ENCODE measurements at places on chromosomes 12 and 14. TPM values are rescaled to one million over a fixed set of nuclear protein-coding genes. Genes with fewer than 3 reads are reported as not detected.
A peak's percentile ranks its signal among the peaks of the same experiment; 100 is the strongest.

DNA sequence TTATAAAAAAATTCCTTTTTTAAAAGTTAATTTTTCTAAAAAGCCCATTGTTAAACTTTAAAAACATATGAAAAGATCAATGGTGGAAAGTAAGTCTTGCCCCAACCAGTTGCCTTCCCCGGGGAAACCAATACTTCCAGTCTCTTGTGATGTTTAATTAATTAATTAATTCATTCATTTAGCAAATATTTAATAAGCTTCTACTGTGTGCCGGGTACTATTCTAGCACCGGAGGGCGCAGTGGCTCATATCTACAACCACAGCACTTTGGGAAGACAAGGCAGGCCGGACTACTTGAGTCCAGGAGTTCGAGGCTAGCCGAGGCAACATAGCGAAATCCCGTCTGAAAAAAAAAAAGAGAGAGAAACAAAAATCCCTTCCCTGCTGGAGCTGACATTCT lies 87.4 kb downstream of the HECTD4 start:
- H3K4me1 ChIP-seq: no peaks in the 10 kb centered on the region
- H3K27me3 ChIP-seq: no peaks in the 10 kb centered on the region
- H3K36me3 ChIP-seq: peaks cover 13% of the 10 kb centered on the region
- no peak overlapping the region for H3K27ac ChIP-seq
- H3K4me3 ChIP-seq: no peak overlapping the region

DNA sequence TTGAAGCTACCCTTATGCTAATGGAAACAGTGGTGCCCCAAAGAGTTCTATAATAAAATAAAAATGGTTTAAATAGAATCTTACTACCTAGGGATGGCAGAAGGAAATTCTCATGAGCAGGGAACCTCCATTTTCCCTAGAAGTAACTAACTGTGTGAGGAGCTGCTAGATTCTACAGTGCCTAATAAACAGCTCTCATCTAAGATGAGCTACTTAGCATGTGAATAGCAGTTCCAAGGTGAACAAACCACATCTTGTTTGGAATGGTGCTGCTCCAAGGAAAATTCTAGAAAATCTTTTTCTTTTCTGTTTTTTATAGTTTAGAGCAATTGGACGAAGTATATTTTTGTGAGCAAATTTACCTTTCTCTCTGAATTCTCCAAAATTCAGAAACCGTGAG lies 1015.3 kb upstream of the NOVA1 start:
- H3K27me3 ChIP-seq: no peaks in the 10 kb centered on the region
- DNase-seq: no peak
- H3K4me3 ChIP-seq: no peak overlapping the region
- H3K36me3 ChIP-seq: no peaks in the 10 kb centered on the region
- H3K27ac ChIP-seq: no peak overlapping the region

- DNase-seq: no peak
- H3K27me3 ChIP-seq: no peaks in the 10 kb centered on the region
- H3K36me3 ChIP-seq: no peaks in the 10 kb centered on the region
- no peaks in the 10 kb centered on the region for H3K4me1 ChIP-seq
Measured at GRCh38 chr14:96122496-96122895, 82.1 kb upstream of the BDKRB2 start.

- DNase-seq: no peak
- no peak overlapping the region for H3K27ac ChIP-seq
- H3K4me1 ChIP-seq: no peaks in the 10 kb centered on the region
- H3K4me3 ChIP-seq: no peak overlapping the region
Measured at GRCh38 chr12:39297891-39298290, 145.0 kb downstream of the KIF21A start.

DNA sequence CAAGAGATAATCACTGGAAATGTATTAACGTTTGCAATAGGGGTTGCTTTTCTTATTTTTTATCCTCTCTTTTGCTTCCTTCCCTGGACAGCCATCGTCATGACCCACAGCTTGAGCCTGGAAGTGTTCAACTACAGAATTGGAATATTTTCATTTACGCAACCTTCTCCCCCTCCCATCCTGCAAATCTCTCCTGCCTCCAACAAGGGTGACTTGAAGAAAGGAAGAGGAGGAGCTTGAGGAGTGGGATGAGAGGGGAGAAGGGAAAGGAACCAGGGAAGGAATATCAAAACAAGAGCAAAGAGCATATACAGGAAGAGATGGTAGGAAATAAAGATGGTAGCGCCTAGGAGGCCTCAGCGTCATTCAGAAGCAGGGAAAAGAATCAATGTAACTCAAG lies 1.6 kb upstream of the MANSC4 start:
- H3K27me3 ChIP-seq: no peaks in the 10 kb centered on the region
- no peak for DNase-seq
- H3K27ac ChIP-seq: peak overlapping the region; percentile 98

- DNase-seq: no peak
- no peaks in the 10 kb centered on the region for H3K36me3 ChIP-seq
- no peaks in the 10 kb centered on the region for H3K27me3 ChIP-seq
- H3K27ac ChIP-seq: no peak overlapping the region
Measured at GRCh38 chr14:98345161-98345560, 926.8 kb downstream of the BCL11B start.

DNA sequence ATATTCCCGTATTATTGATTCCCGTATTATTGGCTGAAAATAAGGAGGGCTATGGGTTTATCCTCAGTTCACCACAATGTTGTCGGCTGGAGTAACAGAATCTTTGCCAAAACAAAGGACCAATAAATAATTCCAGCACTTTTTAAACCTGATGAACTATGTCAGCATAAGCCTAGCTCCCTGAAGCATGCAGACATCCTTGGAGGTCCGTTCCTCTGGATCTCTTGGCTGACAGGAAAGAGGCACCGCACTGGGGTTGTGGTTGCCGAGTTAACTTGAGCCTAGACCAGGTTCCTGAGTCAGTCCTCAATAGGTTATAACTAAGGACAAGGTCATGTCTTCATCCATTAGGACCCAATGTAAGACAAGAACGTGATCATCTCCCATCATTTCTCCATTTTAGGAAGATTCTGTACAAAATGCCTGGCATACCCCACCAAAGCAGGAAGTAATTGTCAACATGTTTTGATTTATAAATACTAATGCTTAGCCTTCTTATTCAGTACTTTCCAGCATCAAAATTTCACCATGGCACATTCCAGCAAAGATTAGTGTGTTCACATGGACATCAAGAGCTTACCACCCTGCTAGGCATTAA lies 36.6 kb downstream of the NID2 start:
- H3K27ac ChIP-seq: no peak overlapping the region
- no peak overlapping the region for H3K4me3 ChIP-seq
- H3K4me1 ChIP-seq: peaks cover 21% of the 10 kb centered on the region
- DNase-seq: no peak
- H3K27me3 ChIP-seq: no peaks in the 10 kb centered on the region

- no peak overlapping the region for H3K27ac ChIP-seq
Measured at GRCh38 chr12:106625976-106626375, 43.2 kb downstream of the RFX4 start.

DNA sequence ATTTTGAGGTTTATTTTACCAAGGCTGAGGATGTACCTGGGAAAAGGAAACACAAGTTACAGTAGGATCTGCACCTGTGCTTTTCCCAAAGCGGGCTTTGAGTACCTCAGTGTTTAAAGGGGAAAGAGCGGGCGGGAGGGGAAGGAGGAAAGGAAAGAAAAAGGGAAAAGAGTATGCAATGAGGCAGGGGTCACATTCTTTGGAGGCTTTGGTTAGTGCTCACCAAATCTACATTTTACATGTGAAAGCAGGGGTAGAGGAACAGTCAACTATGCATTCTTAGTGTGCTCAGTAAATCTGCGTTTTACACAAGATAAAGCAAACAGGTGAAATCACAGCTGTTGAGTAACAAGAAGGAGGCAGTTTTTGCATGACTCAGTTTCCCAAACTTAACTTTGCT lies 242.2 kb downstream of the TMEM132C start:
- H3K4me1 ChIP-seq: no peaks in the 10 kb centered on the region
- no peaks in the 10 kb centered on the region for H3K27me3 ChIP-seq
- no peak for DNase-seq
- no peak overlapping the region for H3K4me3 ChIP-seq
- H3K27ac ChIP-seq: no peak overlapping the region

- H3K36me3 ChIP-seq: peaks cover 7% of the 10 kb centered on the region
- no peak overlapping the region for H3K4me3 ChIP-seq
- no peaks in the 10 kb centered on the region for H3K4me1 ChIP-seq
- no peak overlapping the region for H3K27ac ChIP-seq
Measured at GRCh38 chr12:54521293-54522060, 23.9 kb downstream of the NCKAP1L start.

DNA sequence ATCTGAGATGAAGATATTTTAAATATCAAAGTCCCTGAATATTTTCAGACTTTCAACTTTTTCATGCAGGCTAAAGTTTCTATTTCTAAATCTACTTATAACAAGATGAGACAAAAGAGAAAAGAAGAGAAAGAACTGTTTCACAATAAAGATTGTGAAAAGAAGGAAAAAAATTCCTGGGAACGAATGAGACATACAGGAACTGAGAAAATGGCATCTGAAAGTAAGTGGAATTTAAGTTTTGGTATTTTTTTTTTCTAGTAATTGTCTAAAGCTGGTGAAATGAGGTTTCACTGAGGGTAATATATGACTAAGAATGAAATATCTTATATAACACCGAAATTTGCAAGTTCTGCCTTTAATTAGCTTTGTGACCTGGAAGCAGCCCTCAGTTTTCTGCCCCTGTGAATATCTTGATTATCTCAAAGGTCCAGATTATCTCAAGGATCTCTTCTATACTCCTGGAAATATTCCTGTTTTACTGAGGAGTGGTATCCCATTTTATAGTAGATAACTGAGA lies 55.7 kb upstream of the PRPF39 start:
- H3K36me3 ChIP-seq: peaks cover 8% of the 10 kb centered on the region

GRCh38 chr12:84692071-84692470 lies 220.5 kb downstream of the SLC6A15 start:
- H3K4me1 ChIP-seq: no peaks in the 10 kb centered on the region
- no peaks in the 10 kb centered on the region for H3K36me3 ChIP-seq
- no peak overlapping the region for H3K4me3 ChIP-seq
- no peak for DNase-seq
- H3K27me3 ChIP-seq: no peaks in the 10 kb centered on the region

DNA sequence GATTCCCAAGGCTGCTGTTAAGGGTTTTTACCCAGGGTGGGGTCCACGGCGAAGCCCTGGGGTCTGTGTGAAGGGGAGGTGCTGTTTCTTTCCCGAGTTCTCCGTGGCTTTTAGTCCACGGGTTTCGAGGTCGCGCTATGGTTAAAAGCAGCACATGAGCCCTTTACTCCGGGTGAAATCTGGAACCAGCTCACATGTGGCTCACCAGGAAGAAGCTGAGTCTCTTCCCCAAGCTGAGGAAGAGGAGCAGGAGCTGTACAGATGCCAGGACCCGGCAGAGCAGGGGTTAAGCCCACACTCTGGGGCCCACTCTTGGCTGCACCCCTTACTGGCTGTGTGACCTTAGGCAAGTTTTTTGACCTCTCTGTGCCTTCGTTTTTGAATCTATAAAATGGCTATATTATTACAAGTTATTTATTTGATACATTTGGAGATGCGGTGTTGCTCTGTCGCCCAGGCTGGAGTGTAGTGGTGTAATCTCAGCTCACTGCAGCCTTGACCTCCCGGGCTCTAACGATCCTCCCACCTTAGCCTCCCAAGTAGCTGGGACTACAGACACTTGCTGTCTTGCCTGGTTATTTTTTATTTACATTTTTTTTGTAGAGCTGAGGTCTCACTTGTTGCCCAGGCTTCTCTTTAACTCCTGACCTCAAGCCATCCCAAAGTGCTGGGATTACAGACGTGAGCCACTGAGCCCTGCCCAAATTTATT lies 266.3 kb downstream of the AACS start:
- H3K36me3 ChIP-seq: no peaks in the 10 kb centered on the region
- peaks cover 36% of the 10 kb centered on the region for H3K27me3 ChIP-seq
- H3K4me3 ChIP-seq: peak overlapping the region; percentile 43
- no peak for DNase-seq

GRCh38 chr14:61217516-61217915 lies 63.6 kb downstream of the TMEM30B start:
- no peaks in the 10 kb centered on the region for H3K36me3 ChIP-seq
- H3K27ac ChIP-seq: no peak overlapping the region
- H3K4me1 ChIP-seq: no peaks in the 10 kb centered on the region
- H3K27me3 ChIP-seq: no peaks in the 10 kb centered on the region
- DNase-seq: no peak

DNA sequence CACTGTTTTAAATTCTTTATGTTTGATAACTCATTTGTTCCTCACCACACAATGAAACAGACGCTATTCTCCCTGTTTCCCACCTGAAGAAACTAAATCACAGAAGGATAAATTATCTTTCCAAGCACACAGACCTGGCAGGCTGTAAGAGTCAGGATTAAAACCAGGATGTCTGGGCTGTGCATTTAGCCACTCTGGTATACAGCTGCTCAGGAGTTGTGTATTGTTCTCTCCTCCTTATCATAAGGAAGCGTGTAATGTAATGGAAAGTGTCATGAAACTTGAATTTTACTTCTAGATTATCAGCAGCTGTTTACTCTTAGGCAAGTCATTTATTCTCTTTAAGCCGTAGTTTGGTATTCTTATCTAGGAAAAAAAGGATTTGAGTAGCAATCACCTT lies 154.8 kb upstream of the LRIG3 start:
- no peak for DNase-seq
- no peaks in the 10 kb centered on the region for H3K27me3 ChIP-seq
- H3K4me1 ChIP-seq: no peaks in the 10 kb centered on the region
- H3K36me3 ChIP-seq: no peaks in the 10 kb centered on the region

DNA sequence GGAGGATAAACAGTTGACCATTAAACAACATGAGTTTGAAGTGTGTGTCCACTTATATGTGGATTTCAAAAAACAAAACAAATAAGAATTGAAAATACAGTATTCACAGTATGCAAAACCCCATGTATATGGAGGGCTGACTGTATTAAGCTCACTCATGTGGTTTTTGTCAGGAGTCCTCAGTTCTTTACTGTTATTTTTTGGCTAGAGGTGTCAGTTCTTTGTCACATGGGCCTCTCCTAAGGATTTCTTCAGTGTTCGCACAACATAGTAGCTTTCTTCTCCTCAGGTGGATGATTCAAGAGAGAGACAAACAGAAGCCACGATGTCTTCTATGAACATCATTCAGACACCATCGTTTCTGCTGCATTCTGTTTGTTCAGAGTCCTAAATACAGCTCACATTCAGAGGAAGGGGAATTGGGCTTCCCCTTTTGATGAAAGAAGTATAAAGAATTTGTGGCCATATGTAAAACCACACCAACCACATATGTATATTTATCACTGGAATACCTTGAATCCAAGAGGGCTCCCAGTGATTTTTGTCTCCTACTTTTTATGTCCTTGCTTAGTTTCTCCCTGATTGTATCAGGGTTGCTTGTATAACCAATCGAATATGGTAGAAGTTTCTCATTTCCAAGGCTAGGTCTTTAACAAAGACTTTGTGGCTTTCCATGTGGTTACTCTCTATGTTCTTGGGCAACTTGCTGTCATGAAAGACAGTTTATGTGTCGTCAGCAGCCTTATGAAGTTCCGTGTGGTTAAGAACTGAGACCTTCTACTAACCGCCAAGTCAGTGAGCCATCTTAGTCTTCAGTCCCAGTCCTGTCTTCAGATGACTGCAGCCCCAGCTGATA lies 18.9 kb downstream of the MNAT1 start:
- DNase-seq: no peak
- H3K4me1 ChIP-seq: no peaks in the 10 kb centered on the region
- no peaks in the 10 kb centered on the region for H3K27me3 ChIP-seq
- no peak overlapping the region for H3K4me3 ChIP-seq
- no peaks in the 10 kb centered on the region for H3K36me3 ChIP-seq

Gene ST8SIA1
- 23.5 TPM for total RNA-seq

Gene OR4K17
- total RNA-seq: not detected

Gene SIX4
- 1.7 TPM for total RNA-seq

Gene C14orf180
- 5.0 TPM for total RNA-seq

Gene MSRB3
- 232 TPM for total RNA-seq

Gene PLA2G1B
- not detected for total RNA-seq

Gene CFAP251
- total RNA-seq: 0.68 TPM

Gene ADGRD1
- total RNA-seq: 7.2 TPM

Gene MNAT1
- 65.0 TPM for total RNA-seq

Gene TAS2R9
- not detected for total RNA-seq
